ENCODE measurements at places on chromosomes 6 and 20.

GRCh38 chr20:36465109-36466080, 75.9 kb upstream of the MYL9 start:
- DNase-seq, result no peak

DNA sequence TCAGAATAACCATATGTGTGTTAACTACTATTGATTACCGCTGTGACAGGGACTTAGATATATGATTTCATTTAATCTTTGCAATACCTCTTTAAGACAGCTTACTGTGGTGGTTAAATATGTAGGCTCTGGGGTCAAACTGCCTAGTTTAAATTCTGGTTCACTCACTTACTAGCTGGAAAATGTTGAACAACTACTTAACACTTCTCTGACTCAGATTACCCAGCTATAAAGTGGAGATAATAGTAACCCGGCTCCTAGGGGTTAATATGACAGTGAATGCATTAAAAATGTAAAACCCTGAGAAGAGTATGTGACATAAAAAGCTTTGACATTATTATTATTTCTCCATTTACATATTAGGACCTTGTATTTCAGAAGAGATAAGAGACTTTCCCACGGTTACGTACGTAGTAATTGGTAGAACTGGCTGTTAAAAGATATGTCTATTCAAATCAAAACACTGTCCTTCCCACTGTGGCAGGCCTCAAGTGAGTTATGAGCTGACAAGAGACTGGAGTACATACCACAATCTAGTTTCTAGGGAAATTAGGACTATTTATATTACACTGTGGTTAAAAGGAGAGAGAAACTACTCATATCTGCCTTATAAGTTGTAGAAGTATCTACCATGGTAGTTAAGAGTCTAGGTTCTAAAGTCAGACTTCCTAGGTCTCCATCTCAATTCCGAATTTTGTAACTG, 4.4 kb upstream of the PLCB1 start:
- no peak for DNase-seq

DNA sequence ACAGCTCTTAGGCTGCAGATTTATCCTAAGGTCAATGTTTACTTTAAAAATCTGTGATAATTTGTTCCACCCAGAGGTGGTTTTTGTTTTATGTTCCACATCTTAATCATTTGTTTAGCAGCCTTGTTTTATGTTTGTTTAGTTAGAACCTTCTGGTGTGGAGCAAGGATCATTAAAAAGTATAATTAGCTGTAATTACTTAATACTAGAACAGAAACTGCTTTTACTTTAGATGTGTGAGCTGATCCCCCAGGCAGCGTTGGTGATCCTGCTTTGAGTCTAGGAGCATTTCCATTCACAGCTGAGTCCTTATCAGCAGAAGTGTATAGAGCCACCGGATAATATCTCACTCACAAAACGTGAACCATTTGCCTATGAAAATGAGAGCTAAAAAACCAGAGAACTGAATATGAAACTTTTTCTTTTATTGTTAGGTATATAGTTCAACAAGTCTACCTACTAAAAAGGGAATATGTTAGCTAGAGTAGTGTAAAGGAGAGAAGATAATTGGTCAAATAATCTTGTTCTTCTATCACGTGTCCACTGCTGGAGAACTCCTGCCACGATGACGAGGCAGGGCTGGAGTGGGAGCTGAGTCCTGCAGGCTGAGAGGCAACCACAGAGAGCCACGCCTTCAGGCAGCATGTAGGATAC, 78.5 kb downstream of the TRMT11 start:
- DNase-seq, result no peak

- DNase-seq, result no peak
These were observed 15.2 kb downstream of the EFHC1 start for GRCh38 chr6:52435345-52435744.

DNA sequence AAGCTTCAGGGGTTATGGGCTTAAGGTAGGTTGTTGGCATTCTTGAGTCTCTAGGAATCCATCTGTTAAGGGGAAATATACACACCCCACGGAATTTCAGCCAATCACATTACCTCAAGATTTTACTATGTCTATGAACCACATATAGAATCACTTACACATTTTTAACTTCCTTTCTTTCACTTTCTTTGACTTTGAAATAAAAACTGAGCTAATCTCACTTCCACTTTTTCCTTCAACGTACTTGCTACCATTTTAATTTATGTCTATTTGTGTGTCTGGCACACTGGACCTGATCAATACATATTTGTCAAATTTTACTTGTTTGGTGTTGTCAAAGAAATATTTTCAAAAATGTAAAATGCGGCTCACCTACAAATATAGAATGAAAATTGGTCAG, 545.4 kb upstream of the JAG1 start:
- DNase-seq, result no peak

DNA sequence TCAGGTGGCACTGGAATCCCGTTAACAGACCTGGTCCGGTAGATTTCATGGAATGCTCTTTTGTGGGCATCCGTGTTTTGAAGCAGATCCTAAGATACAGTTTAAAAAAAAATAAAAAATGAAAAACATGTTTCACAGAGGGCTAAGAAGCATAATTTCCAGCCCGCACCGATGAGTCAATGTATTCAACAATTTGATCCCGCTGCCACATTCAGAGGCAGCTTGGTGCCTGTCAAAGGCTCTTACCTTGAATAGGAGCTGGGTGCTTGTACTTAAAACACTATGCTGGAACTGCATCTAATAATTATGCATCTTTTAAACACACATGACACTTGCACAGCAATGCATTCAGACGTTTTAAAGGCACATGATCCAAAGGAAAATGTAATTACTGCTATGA, 164.8 kb downstream of the SYNE1 start:
- DNase-seq, result peak; percentile 13

DNA sequence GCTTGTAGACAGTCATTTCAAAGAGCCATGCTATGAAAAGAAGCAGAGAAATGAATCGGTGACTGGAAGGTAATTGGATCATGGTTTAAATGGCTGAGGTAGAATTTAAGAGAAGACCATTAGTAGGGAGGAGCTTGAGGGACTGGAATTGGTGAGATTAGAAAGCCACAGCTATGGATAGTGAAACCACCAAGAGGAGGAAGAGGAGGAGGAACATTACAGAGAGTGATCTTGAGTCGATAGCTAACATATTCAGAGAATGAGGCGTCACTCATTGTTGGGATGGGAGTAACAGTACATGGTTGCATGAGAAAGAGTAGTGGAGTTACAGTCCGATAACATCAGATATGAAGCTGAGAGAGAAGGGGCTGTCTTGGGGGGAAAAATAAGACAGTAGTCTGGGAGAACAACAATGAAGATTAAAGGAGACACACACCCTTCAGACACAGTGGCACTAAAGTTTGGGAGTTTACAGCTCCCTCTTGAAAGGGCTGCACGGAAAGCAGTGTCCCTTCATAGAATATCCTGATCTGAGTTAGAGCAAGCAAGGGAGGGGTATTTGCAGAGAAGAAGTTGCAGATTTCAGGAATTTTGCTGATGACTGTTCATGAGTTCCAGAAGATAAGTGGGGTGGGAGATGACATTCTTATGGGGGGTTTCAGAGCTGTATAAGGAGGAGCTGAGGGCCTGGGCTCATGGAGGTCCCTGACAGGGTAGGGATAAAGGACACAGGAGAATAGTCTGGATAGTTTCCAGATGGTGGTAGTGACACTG, 15.1 kb upstream of the LAMP5 start:
- DNase-seq, result no peak

GRCh38 chr6:155274533-155274932, 10.7 kb downstream of the CLDN20 start:
- DNase-seq, result no peak

DNA sequence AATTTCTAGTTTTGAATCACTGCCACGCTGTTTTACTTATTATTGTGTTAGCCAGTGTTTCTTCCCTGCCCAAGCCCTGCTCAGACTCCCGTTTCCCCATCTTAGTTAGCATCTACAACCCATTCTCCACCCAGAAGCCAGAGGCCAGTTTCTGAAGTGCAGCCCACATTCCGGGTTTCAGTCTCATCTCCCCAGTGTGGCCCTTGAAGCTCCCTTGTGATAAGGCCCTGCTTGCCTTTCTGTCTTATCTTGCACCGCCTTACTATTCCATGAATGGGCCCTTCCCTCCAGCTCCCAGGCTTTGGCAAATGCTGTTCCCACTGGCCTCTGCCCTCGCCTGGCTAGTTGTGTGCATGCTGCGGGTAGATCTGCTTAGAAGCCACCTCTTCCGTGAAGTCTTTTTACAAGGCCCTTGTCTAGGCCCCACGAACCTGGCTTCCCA, 41.1 kb downstream of the TOX2 start:
- no peak for DNase-seq

DNA sequence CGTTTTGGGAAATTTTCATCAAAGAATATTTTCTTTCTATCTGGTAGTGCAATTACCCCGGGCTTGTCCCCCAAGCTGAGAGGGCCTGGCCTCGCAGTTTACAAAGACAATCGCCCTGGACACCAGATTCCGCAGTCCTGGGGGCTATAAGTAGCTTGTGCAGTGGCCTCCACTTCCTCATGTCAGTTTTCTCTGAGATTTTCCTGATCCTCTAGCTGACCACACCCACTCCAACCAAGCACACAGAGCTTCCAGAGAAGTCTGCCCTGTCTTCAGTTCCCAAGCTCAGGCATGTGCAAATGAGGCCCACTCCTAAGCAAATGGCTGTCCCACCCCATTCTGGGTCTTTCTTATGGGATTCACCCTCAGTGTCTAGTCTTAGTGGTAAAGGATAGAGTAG, 245.3 kb downstream of the MAFB start:
- no peak for DNase-seq

DNA sequence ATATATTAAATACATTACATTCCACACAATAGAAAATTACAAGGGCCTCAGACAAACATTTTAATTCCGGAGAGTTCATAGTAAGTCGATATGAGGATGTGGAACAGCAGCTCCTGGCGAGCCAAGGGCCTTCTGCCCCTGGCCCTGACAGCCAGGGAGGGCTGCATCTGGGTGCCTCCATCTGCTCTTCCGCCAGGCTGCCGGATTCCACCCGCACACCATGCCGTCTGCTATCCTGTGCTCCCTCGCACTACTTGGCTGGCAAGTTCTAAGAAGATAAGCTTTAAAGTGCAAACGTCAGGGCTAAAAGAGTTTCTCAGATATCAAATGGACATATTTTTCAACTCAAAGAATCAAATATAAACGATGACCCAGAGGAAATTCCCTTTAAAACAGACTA, 656.3 kb upstream of the NOX3 start:
- no peak for DNase-seq

DNA sequence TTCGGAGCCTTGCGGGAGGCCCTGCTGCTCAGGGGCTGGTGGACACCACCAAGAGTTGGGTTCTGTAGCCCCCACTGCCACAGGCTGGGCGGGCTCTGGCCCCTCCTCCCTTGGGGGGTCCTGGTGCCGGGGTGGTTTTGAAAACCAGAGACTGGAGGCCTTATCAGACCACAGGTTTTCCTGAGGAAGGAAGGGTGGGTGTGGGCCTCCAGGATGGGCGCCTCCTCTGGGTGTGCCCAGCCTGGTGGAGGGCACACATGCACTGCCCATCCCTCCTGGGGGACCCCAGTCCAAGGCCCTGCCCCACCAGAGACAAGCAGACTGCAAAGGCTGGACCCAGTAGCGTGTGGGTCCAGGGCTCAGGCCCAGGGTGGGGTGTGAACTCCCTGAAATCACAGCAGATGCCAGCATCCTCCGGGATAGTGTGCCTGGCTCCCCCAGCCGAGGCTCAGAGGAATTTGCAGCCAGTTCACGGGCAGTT, 13.5 kb upstream of the ZBTB46 start:
- no peak for DNase-seq

- no peak for DNase-seq
These were observed 1026.7 kb downstream of the KIF16B start for GRCh38 chr20:15546525-15547023.

- no peak for DNase-seq
These were observed 16.7 kb downstream of the NEDD9 start for GRCh38 chr6:11215773-11216172.

DNA sequence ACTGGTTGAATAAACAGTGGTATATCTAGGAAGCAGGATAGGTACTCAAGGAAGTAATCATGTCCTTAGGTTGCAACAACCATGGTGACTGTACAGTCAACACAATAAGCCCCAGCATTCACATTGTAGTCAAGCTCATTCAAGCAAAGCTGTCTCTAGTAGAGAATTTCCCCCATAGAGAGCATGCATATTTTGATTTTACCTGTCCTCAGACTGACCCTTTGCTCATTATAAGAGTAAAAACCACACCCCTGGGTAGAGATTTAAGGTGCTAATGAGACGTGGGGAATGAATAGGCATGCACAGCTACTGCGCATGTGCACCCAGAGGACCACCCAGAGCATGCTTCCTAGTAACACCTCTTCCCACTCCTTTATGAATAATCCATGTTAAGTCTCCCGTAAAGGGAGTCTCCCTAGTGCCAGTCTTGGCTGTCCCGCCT, 6.1 kb upstream of the RNF8 start:
- peak; percentile 83 for DNase-seq

- no peak for DNase-seq
These were observed 314.5 kb downstream of the EYA4 start for GRCh38 chr6:133555685-133556084.

DNA sequence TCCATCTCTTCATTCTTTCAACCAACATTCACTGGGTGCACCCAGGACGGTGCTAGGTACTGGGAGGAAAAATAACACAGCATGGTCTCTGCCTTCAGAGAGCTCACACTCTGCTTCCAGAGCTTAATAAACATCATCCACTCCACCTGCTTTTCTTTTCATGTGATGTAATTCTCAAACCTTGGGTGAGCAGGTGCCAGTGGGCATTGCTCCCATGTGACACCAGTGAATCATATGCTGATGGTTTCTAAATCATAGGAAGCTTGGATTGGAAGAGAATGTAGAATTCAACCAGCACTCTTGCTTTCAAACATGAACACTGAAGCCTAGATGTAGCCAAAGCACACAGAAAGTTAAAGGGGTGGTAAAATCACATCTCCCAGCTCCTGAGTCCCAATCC, 189.8 kb downstream of the FOXA2 start:
- DNase-seq, result no peak

DNA sequence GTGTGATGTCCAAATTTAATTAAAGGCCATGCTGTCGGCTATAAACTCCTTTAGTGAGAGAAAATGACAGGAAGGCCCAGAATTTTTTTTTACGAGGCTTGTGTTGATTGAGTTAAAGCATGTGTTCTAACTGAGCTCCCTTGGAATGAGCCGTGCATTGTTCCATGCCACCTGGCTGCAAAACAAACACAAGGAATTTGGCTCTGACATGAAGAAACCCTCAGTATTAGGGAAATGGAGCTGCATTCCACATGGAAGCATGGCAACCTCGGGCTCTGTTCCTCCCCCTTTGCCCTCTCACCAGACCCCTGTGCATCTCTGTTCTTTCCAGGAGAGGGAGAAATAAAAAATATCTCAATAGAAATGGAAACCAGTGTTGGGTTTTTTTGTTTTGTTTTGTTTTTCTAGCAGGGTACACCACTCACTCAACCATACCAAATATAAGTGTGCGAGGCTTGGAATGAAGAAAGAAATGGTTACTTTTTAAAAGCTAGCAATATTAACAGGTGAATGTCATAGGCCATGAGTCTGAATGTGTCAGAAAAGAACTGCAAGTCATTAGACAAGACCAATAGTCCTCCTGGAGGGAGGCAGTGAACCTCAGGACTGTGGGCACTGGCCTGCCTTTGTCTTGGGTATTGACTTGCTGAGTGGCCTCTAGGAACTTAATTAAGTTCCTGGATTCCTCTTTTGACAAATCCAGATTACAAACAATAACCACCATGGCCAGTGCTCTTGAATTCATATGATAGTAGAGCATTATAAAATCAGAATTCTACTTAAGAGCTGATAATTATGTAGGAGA, 935.1 kb downstream of the KIF16B start:
- no peak for DNase-seq

- no peak for DNase-seq
These were observed 10.1 kb downstream of the DPM1 start for GRCh38 chr20:50948132-50948785.

- no peak for DNase-seq
These were observed 2.3 kb downstream of the CCND3 start for GRCh38 chr6:41939176-41939847.

All from NCI-H1436 (cell line).